ENCODE measurements at places on chromosomes 7 and 10. TPM values are rescaled to one million over a fixed set of nuclear protein-coding genes. Genes with fewer than 3 reads are reported as not detected.

ANK3 gene
- 65.5 TPM for total RNA-seq

GRCh38 chr10:119652361-119652730 lies 1.2 kb downstream of the BAG3 start:
- no peak for DNase-seq
- H3K4me1 ChIP-seq, result peaks cover 26% of the 10 kb centered on the region
- H3K27ac ChIP-seq, result peak overlapping the region; percentile 54
- peak overlapping the region; percentile 90 for H3K4me3 ChIP-seq

DNA sequence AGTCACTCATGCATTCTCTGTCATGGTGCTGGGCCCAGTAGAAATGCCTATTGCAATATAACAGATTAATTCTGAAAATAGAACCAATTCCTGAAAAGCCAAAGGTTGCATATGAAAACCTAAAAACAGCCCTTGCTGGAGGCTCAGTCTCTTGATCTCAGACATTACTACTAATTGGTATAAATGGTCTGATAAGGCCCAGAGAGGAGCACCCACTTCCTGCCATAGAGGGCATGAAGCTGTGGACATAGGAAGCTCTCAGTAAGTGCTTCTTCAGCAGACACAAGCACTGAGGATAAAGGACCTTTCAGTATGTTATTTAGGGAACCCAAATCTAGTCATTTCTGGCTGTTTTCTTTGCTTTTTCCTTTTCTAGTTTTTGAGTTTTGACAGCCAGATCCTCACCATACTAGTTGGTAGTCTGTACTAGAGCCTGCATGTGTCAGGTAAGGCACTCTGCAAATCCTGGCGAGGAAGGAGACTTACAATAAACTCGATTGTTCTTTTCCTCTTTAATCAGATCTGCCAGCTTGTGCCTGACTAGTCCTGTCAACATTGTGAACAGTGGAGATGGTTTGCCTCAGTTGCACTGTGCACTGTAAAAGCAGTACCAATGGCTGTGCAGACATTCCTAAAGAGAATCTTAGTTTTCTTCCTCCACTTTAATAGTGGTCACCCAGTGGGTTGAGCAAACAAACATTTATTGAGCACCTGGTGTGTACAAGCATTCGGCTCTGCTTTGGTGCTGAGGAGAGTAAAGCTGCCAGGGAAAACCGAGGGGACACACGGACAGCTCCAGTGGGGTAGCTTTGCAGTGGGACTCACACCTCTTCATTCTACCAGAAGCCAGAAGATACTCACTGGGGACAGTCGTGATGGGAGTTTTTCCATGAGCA lies 140.9 kb downstream of the CHN2 start:
- no peak overlapping the region for H3K27ac ChIP-seq
- H3K4me1 ChIP-seq, result peaks cover 27% of the 10 kb centered on the region
- H3K4me3 ChIP-seq, result no peak overlapping the region
- no peak for DNase-seq
- no peaks in the 10 kb centered on the region for H3K36me3 ChIP-seq
- no peaks in the 10 kb centered on the region for H3K27me3 ChIP-seq

OR2A12 gene
- not detected for total RNA-seq

CYP26C1 gene
- 0.23 TPM for total RNA-seq

- H3K36me3 ChIP-seq, result no peaks in the 10 kb centered on the region
- H3K4me3 ChIP-seq, result no peak overlapping the region
- no peak overlapping the region for H3K27ac ChIP-seq
- no peak for DNase-seq
- H3K4me1 ChIP-seq, result no peaks in the 10 kb centered on the region
Observed at GRCh38 chr7:154598396-154598795, 404.5 kb downstream of the PAXIP1 start.
